ENCODE measurements at places on chromosomes 1 and 21. TPM values are rescaled to one million over a fixed set of nuclear protein-coding genes. Genes with fewer than 3 reads are reported as not detected.

- no peak for DNase-seq
Measured at GRCh38 chr1:154975409-154976059, 1.1 kb downstream of the CKS1B start.

Gene DDAH1
- total RNA-seq, result 15.4 TPM

Gene STIL
- total RNA-seq, result 1.8 TPM

Gene MROH9
- not detected for total RNA-seq

DNA sequence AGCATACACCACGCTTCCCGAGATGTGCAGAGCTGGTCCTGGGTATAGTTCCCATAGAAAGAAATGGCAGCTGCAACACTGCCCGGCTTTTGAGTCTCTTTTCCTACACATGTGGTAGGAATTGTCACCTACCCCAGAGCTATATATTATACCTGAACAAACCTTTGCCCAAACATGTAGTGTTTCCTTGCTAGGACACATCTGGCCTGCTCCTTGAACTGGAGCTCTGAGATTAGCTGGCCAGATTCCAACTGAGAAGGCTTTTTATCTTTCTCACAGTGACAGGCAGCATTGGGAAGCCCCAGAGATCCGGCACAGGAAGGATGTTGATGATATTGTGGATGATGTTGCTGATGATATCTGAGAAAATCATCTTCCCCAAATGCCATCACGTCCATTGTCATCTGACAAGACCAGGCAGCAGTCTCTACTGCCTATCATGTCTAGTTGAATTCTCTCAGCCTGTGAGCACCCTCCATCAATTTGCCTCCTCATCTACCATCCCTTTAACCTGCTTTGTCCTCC lies 115.0 kb upstream of the SMYD2 start:
- DNase-seq, result no peak

Gene OLIG1
- total RNA-seq, result not detected

Gene TRNP1
- total RNA-seq, result 1.7 TPM

DNA sequence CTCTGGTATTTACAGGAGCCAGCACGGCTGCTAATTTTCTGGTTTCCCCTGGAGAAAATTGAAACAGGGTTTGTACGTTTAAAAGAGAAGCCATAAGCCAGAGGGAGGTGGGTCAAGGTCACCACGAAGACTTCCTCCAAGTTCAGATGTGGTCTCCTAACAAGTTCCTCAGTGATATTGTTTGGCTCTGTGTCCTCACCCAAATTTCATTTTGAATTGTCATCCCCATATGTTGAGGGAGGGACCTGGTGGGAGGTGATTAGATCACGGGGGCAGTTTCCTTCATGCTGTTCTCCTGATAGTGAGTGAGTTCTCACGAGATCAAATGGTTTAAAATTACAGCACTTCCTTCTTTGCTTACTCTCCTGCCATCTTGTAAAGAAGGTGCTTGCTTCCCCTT lies 295.4 kb upstream of the DAB1 start:
- no peak for DNase-seq
